Activated effector memory CD4-positive, alpha-beta T cell treated with anti-CD3 and anti-CD28 coated beads, Interleukin-2, amount 50 U/mL, for 16 hours (primary cell): ENCODE measurements at places on chromosomes 7 and 10.

- peak; percentile 86 for DNase-seq
Observed at GRCh38 chr7:44750921-44751571, 2.4 kb downstream of the ZMIZ2 start.

GRCh38 chr7:124781418-124781817, 15.8 kb upstream of the GPR37 start:
- no peak for DNase-seq

- no peak for DNase-seq
Observed at GRCh38 chr10:8584666-8585065, 530.2 kb downstream of the GATA3 start.

DNA sequence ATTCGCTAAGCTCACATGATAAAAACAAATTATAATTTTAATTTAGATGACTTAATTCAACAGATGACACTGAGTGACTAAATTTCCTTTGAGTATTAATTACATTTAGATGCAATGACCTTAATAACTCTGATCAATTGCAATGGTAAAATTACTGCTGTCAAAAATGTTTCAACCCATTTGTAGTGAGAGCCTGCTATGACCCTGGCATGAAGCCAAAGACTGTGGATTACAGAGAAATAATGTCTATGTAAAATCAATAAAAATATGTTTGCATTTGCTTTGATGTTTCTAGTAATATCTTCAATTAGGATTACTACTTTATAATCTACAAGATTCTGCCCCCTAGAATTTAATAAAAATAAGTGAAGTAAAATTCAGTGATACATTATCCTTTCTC, 15.6 kb downstream of the MKX start:
- no peak for DNase-seq

DNA sequence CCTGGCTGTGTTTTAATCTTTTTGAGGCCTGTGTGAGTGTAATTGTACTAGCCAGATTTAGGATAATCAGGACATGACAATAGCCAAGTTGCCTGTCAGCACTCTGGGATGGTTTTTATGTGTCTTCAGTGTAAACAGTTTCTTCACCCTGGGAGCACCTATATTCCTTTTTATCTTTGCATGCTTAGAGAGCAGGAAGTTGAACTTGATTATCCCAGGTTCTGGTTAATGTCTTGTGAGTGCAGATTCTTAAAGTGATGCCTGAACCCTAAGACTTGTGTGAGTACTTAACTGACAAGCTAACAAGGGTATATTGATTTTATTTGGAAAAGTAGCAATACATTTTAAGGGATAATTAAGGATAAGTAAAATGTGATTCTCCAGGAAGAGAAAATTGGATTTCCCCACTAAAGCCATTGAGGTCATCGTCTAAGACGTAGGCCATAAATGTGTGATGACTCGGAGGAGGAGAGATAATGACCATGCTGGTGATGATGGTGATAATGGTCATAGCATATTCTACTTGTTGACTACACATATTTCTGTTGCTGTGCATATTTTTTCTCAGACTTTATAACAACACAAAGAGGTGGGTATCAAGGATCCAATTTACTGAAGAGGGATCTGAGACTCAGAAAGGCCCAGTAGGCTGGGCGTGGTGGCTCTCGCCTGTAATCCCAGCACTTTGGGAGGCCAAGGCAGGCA, 234.7 kb downstream of the CAMK1D start:
- no peak for DNase-seq

- peak; percentile 51 for DNase-seq
Observed at GRCh38 chr10:526651-527312, 162.7 kb downstream of the DIP2C start.

DNA sequence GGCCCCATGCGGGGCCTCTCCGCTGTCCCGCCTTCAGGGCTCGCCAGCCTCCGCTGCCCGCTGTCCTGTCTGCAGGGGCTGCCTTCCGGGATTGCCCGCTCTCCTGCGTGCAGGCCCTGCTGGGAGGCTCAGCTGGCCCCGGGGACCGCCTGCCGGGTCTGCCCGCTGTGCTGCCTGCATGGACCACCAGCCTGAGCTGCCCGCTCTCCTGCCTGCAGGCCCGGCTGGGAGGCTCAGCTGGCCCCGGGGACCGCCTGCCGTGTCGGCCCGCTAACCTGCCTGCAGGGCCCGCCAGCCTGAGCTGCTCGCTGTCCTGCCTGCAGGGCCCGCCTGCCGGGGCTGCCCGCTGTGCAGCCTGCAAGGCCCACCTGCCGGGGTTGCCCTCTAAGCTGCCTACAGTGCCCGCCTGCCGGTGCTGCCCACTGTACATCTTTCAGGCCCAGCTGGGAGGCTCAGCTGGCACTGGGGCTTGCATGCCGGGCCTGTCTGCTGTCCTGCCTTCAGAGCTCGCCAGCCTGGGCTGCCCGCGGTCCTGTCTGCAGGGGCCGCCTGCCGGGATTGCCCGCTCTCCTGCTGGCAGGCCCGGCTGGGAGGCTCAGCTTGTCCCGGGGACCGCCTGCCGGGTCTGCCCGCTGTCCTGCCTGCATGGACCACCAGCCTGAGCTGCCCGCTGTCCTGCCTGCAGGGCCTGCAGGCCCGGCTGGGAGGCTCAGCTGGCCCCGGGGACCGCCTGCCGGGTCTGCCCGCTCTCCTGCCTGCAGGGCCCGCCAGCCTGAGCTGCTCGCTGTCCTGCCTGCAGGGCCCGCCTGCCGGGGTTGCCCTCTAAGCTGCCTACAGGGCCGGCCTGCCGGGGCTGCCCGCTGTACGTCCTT, 165.1 kb downstream of the GLRX3 start:
- peak; percentile 88 for DNase-seq

DNA sequence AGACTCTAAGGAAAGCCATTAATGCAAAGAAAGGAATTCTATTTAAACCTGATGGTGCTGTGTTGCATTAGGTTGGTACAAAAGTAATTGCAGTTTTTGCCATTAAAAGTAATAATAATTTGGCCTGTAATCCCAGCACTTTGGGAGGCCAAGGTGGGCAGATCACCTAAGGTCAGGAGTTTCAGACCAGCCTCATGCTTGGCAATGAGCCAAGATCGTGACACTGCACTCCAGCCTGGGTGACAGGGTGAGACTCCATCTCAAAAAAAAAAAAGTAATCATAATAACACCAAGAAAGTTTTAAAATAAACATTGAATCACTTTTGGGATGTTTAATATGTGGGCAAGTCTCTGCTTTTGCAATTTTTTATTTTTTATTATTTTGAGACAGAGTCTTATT, 107.3 kb upstream of the FRMD4A start:
- no peak for DNase-seq

- peak; percentile 64 for DNase-seq
Observed at GRCh38 chr10:93701866-93702209, 554 bp downstream of the FRA10AC1 start.

GRCh38 chr7:91342346-91342745, 78.1 kb downstream of the FZD1 start:
- DNase-seq: no peak

DNA sequence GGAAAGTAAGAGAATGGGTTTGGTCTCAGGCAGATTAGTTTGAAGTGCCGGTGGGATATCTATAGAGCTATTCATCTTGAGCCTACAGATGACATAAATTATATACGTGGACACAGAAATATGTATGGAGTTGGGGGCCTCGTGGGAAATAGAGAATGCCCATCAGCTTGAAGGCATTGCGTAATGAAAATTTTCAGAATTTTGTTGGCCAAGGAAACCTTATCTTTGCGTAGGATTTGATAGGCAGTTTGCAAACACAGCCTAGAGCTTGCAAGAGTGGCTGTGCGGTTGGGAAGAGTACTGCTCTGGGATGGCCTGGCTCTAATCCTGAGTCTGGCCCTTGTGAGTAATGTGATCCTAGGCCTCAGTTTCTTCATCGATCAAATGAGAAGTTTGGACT, 32.3 kb downstream of the MCM10 start:
- no peak for DNase-seq

- no peak for DNase-seq
Observed at GRCh38 chr7:27066148-27066547, 29.7 kb downstream of the HOXA1 start.

- DNase-seq: no peak
Observed at GRCh38 chr10:58867683-58868082, 308.8 kb upstream of the PHYHIPL start.

- peak; percentile 66 for DNase-seq
Observed at GRCh38 chr7:5773661-5774086, 7.8 kb downstream of the RNF216 start.

- no peak for DNase-seq
Observed at GRCh38 chr10:60384708-60385398, 4.8 kb downstream of the ANK3 start.

- DNase-seq: no peak
Observed at GRCh38 chr7:108062250-108063014, 59.5 kb upstream of the LAMB1 start.

GRCh38 chr10:25683344-25683743, 250.7 kb upstream of the MYO3A start:
- no peak for DNase-seq
